Panc1 (cell line): ENCODE measurements at places on chromosomes 16 and 17. TPM values are rescaled to one million over a fixed set of nuclear protein-coding genes. Genes with fewer than 3 reads are reported as not detected.

DNA sequence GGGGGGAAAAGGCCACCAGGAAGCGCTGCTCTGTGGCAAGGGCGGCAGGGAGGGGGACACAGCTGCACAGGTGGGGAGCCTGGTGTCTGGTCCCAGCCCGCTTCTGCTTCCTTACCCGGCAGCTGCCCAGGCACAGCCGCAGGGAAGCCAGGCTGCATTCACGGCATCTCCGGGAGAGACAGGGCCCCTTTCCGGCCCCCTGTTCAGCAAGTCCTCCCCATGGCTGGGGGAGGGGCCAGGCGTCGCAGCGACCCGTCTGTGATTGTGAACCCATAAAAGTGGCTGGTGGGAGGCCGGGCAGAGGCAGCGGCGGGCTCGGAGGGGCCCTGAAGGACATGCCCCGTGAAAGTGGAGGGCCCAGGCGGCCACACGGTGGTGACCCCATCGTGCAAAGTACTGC lies 28.7 kb downstream of the SOX8 start:
- DNase-seq: no peak

RND2 gene
- total RNA-seq: 0.59 TPM

OR1A1 gene
- total RNA-seq: not detected

DNA sequence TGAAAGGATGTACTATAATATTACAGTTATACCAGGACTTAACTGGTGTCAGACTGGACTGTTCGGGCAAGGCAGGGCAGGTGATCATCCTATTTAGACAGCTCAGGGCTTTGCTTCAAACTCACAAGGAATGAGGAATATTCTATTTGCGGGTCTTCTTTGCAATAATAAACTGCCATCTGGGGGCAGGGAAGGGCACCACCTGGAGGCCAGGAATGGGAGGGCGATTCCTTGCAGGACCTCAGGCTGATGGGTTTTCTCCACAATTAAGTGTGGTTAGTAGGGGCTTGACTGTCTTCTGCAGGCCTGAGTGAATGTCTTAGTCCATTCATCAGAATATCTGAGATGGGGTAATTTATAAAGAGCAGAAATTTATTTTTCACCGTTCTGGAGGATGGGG lies 424.1 kb downstream of the CA10 start:
- DNase-seq: no peak

- no peak for DNase-seq
Observed at GRCh38 chr17:29021226-29021625, 15.4 kb upstream of the SEZ6 start.

- DNase-seq: no peak
Observed at GRCh38 chr17:49494986-49495841, at the start of gene NGFR. Gene NGFR (plus strand): TSS chr17:49495293. CDS start chr17:49495418, 125 bp downstream.

WFDC1 gene
- total RNA-seq: not detected

CSH2 gene
- total RNA-seq: not detected

MT1E gene
- 170 TPM for total RNA-seq
